ENCODE measurements at places on chromosomes 6 and 20. TPM values are rescaled to one million over a fixed set of nuclear protein-coding genes. Genes with fewer than 3 reads are reported as not detected.

- peaks cover 25% of the 10 kb centered on the region for H3K27me3 ChIP-seq
- peak; percentile 80 for DNase-seq
- no peaks in the 10 kb centered on the region for H3K36me3 ChIP-seq
- H3K4me3 ChIP-seq = no peak overlapping the region
These were observed 42.8 kb downstream of the HLA-DPB1 start for GRCh38 chr6:33118525-33119123.

DNA sequence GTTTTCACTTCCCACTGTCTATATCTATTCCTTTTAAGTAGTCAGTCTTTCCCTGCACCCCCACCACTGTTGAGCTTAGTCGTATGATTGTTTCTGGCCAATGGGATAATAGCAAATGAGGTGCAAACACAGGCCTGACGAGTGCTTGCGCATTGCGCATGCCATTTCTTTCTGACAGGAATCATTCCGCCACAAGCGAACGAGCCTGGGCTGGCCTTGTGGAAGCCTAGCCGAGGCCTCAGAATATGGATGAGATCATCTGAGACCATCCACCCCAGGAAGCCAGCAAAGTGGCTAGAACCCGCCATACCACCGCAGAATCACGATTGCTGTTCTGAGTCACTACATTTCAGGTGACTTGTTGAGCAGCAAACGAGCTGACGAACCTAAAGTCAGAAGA lies 52.2 kb upstream of the PRL start:
- H3K4me3 ChIP-seq = no peak overlapping the region
- H3K4me1 ChIP-seq = no peaks in the 10 kb centered on the region
- H3K36me3 ChIP-seq = no peaks in the 10 kb centered on the region
- no peak overlapping the region for H3K27ac ChIP-seq
- no peak for DNase-seq

The C20orf144 gene
- polyA plus RNA-seq = 0.41 TPM

DNA sequence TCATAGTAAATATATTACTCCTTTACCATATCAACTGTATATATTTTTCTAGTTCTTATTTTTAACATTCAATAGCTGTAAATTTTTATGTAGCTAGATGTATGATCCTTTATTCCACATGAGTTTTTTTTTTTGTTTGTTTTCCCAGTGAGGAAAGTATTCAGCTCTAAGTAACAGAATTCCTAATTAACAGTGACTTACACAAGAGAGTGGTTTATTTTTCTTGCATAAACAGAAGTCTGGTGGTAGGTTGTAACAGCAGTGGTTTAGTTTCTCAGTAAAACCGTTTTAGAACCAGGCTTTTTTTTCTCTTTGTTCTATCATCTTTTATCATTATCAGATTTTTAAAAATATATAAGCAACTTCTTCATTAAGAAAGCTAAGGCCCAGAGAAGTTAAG lies 116.9 kb upstream of the FLRT3 start:
- no peaks in the 10 kb centered on the region for H3K27me3 ChIP-seq
- no peaks in the 10 kb centered on the region for H3K36me3 ChIP-seq
- no peak overlapping the region for H3K4me3 ChIP-seq
- H3K4me1 ChIP-seq = no peaks in the 10 kb centered on the region
- no peak overlapping the region for H3K27ac ChIP-seq

DNA sequence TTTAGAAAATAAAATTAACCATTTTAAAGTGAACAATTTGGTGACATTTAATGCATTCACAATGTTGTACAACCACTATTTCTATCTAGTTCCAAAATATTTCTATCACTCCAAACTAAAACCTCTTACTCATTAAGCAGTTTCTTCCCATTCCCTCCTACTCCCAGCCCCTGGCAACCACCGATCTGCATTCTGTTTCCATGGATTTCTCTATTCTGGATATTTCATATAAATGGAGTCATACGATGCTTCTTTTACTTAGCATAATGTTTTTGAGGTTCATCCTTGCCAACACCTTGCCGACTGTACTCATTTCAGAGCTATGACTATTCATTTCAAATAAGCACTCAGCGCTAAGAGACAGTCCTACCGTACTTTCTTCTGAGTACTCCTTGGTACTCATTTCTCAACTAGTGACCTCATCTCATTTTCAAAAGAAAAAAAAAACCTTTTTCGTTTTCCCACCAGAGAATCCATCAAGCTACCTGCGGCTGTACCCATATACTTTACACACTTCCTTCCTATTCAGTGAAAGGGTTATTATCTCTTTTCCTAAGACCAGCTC lies 259.2 kb downstream of the UTRN start:
- H3K27ac ChIP-seq = no peak overlapping the region
- H3K36me3 ChIP-seq = peaks cover 80% of the 10 kb centered on the region
- peak; percentile 6 for DNase-seq
- H3K27me3 ChIP-seq = no peaks in the 10 kb centered on the region
- H3K4me3 ChIP-seq = no peak overlapping the region

DNA sequence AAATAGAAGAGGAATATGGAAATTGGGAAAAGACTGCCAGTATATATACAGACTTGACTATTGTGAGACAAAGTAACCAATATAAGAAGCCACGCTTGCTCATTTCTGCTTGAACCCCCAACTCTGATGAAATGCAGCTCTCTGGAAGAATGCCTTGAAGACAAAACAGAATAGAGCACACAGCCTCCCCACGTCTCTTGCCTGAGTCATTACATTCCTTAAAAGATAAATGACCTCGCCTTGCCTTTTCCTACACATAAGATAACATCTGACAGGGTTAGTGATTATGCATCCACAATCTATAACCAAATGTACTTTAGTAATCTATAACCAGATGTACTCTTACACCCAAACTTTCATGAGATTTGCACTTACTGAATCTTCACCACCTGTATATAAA lies 141.1 kb upstream of the EEF1E1 start:
- DNase-seq = no peak
- H3K36me3 ChIP-seq = no peaks in the 10 kb centered on the region
- no peak overlapping the region for H3K27ac ChIP-seq

GRCh38 chr6:14207448-14207847 lies 89.9 kb downstream of the CD83 start:
- no peak overlapping the region for H3K4me3 ChIP-seq
- H3K36me3 ChIP-seq = no peaks in the 10 kb centered on the region
- peaks cover 22% of the 10 kb centered on the region for H3K4me1 ChIP-seq
- H3K27me3 ChIP-seq = no peaks in the 10 kb centered on the region
- H3K27ac ChIP-seq = no peak overlapping the region
- no peak for DNase-seq

GRCh38 chr6:170112583-170112860 lies 178.4 kb downstream of the DLL1 start:
- no peaks in the 10 kb centered on the region for H3K27me3 ChIP-seq
- no peak for DNase-seq
- no peak overlapping the region for H3K27ac ChIP-seq
- no peak overlapping the region for H3K4me3 ChIP-seq
- H3K4me1 ChIP-seq = no peaks in the 10 kb centered on the region
- no peaks in the 10 kb centered on the region for H3K36me3 ChIP-seq

- H3K4me3 ChIP-seq = no peak overlapping the region
- no peaks in the 10 kb centered on the region for H3K36me3 ChIP-seq
- no peak for DNase-seq
These were observed 110.0 kb downstream of the GPX5 start for GRCh38 chr6:28635547-28636158.

GRCh38 chr6:7108964-7109836 lies 1.4 kb downstream of the RREB1 start:
- peak overlapping the region; percentile 83 for H3K4me3 ChIP-seq
- no peaks in the 10 kb centered on the region for H3K27me3 ChIP-seq
- peaks cover 43% of the 10 kb centered on the region for H3K4me1 ChIP-seq
